Breast epithelium (tissue), 4 donors: ENCODE measurements at places on chromosomes 3 and 15. TPM values are rescaled to one million over a fixed set of nuclear protein-coding genes. Genes with fewer than 3 reads are reported as not detected.

DNA sequence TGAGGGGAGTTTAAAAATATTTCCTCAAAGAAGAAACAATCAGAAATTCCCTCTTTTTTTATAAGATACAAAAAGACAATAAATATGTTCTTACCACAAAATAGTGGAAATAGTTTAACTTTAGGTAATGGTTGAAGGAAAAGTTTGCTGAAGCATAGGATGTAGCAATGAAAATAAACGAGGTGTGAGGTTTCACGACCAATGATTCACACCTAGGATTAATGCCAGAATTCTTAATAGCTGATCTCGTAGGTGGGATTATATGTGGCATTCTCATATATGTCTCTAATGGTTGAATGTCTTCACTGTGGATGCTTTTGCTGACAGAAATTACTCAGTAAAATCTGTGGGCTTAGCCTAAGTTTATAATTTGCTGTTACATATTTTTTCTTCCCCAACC is 467.7 kb downstream of the FGF12 start:
- H3K4me3 ChIP-seq: no peak overlapping the region
- H3K27me3 ChIP-seq: no peaks in the 10 kb centered on the region
- H3K36me3 ChIP-seq: no peaks in the 10 kb centered on the region
- H3K4me1 ChIP-seq: no peaks in the 10 kb centered on the region
- no peak for DNase-seq

Gene SEMA6D
- 22.8 TPM for total RNA-seq

- H3K36me3 ChIP-seq: no peaks in the 10 kb centered on the region
- H3K27me3 ChIP-seq: no peaks in the 10 kb centered on the region
- H3K4me3 ChIP-seq: no peak overlapping the region
- H3K4me1 ChIP-seq: peaks cover 30% of the 10 kb centered on the region
- H3K27ac ChIP-seq: peak overlapping the region; percentile 17
- DNase-seq: no peak
Observed at GRCh38 chr15:31346367-31347066, 19.9 kb downstream of the KLF13 start.

DNA sequence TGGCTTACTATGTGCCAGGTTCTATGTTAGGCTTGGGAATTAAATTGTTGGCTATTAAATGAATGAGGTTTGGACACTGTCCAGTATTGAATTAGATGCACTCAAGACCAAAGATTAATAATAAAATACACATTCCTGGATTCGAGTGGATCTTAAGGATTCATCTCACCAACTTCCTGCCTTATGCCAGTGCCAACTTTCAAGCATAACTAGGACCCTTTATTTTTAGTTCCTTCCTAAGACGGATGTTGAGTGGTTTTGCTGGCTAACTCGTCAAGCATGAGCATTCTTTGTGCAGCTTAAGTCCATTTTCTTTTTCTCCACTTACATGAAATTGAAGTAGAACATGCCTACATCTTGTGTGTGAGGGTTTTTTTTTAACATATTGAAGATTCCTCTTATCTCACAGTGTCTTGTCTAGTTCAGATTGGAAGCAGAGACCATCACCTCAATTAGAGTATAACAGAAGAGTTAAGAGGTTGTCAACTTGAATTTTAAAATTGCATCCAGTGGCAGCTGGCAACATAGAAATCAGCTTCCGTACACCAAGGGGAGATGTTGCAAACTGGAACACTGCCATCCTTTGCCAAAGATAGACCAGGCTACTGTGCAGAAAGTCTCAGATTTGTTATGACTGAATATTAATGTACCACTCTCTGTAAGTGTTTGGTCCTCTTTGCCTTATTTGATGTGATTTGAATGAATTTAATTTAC is 106.3 kb upstream of the BFSP2 start:
- H3K4me1 ChIP-seq: no peaks in the 10 kb centered on the region
- DNase-seq: no peak
- H3K36me3 ChIP-seq: no peaks in the 10 kb centered on the region
- H3K4me3 ChIP-seq: no peak overlapping the region
- H3K27me3 ChIP-seq: no peaks in the 10 kb centered on the region
- no peak overlapping the region for H3K27ac ChIP-seq

DNA sequence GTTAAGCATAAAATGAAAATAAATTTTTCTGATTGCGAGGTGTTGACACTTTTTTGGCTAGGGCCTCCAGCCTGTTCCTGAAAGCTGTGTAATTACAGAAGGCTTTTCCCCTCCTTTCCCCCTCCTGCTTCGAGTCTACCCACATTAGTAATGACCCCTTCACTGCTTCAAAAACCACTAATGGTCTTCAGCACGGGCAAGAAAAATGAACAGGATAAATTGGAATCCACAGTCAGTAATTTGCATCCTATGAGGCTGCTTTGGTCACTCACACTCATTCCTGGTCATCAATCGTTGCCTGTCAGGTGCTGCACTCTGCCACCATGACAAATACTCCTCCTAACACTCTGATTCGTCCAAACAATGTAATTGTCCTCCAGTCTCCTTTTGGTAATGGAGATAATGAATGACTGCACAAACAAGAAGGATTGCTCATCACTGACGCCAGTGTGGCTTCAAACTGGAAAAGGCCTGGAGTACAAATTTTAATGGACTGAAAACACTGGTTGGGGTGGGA is 148.6 kb downstream of the MEIS2 start:
- no peak for DNase-seq
- H3K27ac ChIP-seq: no peak overlapping the region
- H3K36me3 ChIP-seq: no peaks in the 10 kb centered on the region
- no peak overlapping the region for H3K4me3 ChIP-seq
- no peaks in the 10 kb centered on the region for H3K4me1 ChIP-seq
- no peaks in the 10 kb centered on the region for H3K27me3 ChIP-seq

DNA sequence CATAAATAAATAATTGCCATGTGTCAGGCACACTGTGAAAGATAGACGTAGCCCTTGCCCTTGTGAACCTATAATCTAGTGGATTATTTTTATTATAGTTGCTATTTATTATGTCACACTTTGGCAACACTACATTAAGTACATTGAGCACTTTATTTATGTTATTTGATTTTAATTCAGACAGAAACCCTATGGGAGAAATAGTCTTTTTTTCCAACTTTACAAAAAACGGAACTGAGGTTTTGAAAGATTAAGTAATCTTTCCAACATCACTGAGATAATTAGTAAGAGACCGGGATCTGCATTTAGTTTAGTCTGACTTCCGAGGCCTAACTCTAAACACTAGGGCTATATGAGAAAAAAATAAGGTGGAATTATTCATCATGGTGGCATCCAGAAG is 2.8 kb upstream of the FILIP1L start:
- no peaks in the 10 kb centered on the region for H3K4me1 ChIP-seq
- H3K4me3 ChIP-seq: no peak overlapping the region
- DNase-seq: no peak
- H3K36me3 ChIP-seq: no peaks in the 10 kb centered on the region

- H3K36me3 ChIP-seq: no peaks in the 10 kb centered on the region
- no peak overlapping the region for H3K4me3 ChIP-seq
- no peaks in the 10 kb centered on the region for H3K27me3 ChIP-seq
Observed at GRCh38 chr3:196336319-196337145, 1.7 kb downstream of the TM4SF19 start.

Gene BUB1B
- total RNA-seq: 1.4 TPM

DNA sequence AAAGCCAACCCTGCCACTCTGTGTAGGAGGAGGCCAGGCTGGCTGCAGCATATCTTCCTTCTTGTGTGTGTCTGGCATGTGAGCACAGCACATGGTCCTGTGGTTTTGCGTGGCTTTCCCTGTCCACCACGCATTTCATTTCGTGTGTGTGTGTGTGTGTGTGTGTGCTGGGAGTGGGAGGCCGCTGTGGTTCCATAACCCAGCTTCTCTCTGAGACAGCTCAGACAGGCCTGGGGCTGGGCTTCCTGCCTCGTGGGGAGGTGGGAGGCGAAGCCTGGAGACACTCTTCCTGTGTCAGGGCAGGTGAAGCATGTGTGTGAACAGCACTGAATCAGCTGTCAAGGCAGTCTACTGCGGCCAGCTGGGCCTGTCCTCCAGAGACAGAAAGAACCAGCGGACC is 16.0 kb upstream of the MRPS22 start:
- no peaks in the 10 kb centered on the region for H3K4me1 ChIP-seq
- no peaks in the 10 kb centered on the region for H3K36me3 ChIP-seq
- DNase-seq: no peak
- no peaks in the 10 kb centered on the region for H3K27me3 ChIP-seq
- no peak overlapping the region for H3K27ac ChIP-seq

- no peak overlapping the region for H3K27ac ChIP-seq
- DNase-seq: no peak
- H3K27me3 ChIP-seq: no peaks in the 10 kb centered on the region
- H3K4me3 ChIP-seq: no peak overlapping the region
- no peaks in the 10 kb centered on the region for H3K36me3 ChIP-seq
Observed at GRCh38 chr3:157443905-157444796, 7.5 kb downstream of the PTX3 start.

GRCh38 chr15:83292317-83292716 is 7.9 kb upstream of the BNC1 start:
- no peak overlapping the region for H3K27ac ChIP-seq
- no peak overlapping the region for H3K4me3 ChIP-seq
- DNase-seq: no peak
- H3K27me3 ChIP-seq: no peaks in the 10 kb centered on the region
- no peaks in the 10 kb centered on the region for H3K36me3 ChIP-seq

DNA sequence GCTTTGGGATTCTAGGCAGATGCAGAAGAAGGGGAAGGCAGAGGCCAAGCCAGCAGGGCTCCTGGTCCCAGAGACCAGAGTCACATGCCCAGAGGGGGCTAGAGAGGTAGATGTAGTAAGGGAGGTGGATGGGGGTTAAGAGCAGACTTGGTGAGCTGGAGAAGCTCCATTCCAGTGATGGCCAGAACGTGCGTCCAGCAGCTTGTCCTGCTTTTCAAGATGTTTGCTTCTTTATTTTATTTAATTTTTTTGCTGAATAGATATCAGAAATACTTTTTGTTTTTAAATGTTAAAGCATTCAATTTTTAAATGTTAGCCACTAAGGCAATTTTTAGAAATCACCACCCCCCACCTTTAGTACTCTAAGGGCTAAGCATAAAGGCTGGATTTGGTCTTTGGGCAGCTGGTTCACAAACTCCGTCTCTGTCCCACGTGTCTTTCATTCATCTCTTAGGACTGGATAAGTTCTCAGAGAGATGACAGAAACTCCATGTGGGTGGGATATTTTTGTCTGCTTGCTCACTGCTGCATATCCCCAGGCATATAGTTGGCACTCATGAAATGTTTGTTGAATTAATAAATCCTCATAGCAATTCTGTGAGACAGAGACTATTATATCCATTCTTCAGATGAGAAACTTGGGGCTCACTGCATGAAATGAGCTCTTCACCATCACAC is 6.7 kb downstream of the COLQ start:
- no peak overlapping the region for H3K4me3 ChIP-seq
- no peak overlapping the region for H3K27ac ChIP-seq
- no peaks in the 10 kb centered on the region for H3K4me1 ChIP-seq
- DNase-seq: no peak
- H3K36me3 ChIP-seq: no peaks in the 10 kb centered on the region

DNA sequence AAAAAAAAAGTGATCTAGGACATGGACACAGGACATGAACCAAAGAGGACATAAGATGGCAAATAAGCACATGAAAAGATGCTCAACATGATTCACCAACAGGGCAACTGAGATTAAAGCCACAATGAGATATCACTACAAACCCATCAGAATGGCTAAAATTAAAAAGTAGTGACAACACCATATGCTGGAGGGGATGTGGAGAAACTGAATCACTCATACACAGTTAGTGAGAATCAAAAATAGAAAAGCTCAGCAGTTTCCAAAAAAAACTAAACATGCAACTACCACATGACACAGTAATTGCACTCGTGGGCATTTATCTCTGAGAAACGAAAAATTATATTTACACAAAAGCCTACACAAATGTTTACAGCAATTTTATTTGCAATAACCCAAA is 27.9 kb upstream of the ACKR4 start:
- no peak overlapping the region for H3K27ac ChIP-seq
- no peaks in the 10 kb centered on the region for H3K4me1 ChIP-seq
- no peak overlapping the region for H3K4me3 ChIP-seq
- DNase-seq: no peak
- H3K36me3 ChIP-seq: no peaks in the 10 kb centered on the region
- no peaks in the 10 kb centered on the region for H3K27me3 ChIP-seq

DNA sequence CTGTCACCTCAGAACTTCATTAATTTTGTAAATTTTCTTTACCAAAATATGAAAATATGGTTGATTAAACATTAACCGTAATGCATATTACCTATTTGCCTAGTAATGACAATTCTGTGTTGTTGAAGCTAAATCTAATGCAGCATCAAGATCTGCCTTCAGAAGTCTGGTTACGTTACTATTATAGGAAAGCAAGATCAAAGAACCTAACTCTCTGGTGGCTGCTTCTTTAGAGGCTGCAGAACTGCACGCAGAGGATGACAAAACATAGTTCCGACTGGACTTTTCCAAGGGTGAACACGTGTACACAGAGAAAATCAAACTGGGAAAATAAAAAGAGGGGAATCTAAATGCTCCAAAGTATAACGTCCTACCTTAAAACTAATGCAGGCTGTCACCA is 20.5 kb downstream of the CD47 start:
- no peak overlapping the region for H3K27ac ChIP-seq
- H3K27me3 ChIP-seq: no peaks in the 10 kb centered on the region
- no peaks in the 10 kb centered on the region for H3K36me3 ChIP-seq
- H3K4me1 ChIP-seq: no peaks in the 10 kb centered on the region
- no peak for DNase-seq

- DNase-seq: no peak
- no peaks in the 10 kb centered on the region for H3K36me3 ChIP-seq
- no peak overlapping the region for H3K4me3 ChIP-seq
- H3K27me3 ChIP-seq: no peaks in the 10 kb centered on the region
- no peaks in the 10 kb centered on the region for H3K4me1 ChIP-seq
- H3K27ac ChIP-seq: no peak overlapping the region
Observed at GRCh38 chr3:17823816-17824215, 81.4 kb upstream of the TBC1D5 start.

- H3K27ac ChIP-seq: no peak overlapping the region
- peaks cover 6% of the 10 kb centered on the region for H3K36me3 ChIP-seq
- H3K27me3 ChIP-seq: no peaks in the 10 kb centered on the region
Observed at GRCh38 chr3:128813097-128813496, 66.3 kb upstream of the ACAD9 start.

DNA sequence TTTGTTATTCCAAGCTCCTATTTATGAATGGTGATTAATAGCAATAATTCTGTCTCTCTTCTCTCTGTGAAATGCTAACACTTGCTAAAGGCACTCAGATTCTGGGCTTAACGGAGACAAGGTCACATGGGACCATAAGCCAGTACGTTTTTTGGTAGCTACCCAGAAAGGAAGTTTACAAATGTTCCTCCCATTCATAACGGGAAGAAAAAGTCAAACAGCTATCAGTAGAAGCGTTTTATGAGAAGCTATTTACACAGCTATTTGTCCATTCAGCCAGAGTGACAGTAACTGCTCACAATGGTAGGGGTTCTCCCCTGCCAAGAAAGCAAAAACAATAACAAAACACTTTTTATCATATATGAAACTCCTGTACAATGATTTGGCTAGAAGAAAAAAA is 51.5 kb downstream of the ZMAT3 start:
- H3K4me1 ChIP-seq: no peaks in the 10 kb centered on the region
- no peak for DNase-seq
- H3K27ac ChIP-seq: no peak overlapping the region
- H3K4me3 ChIP-seq: no peak overlapping the region

- no peaks in the 10 kb centered on the region for H3K27me3 ChIP-seq
- peak within 1 kb of the TSS; percentile 95 for H3K27ac ChIP-seq
- peak within 1 kb of the TSS; percentile 64 for H3K4me3 ChIP-seq
- H3K36me3 ChIP-seq: no peaks in the 10 kb centered on the region
- H3K4me1 ChIP-seq: no peaks in the 10 kb centered on the region
- DNase-seq: no peak
Observed at GRCh38 chr3:183252973-183253527, at the start of gene B3GNT5. TSS of gene B3GNT5 (plus strand) at chr3:183253253. CDS start at chr3:183269799, 16,546 bp downstream.
